ENCODE measurements at places on chromosomes 7 and 10.

DNA sequence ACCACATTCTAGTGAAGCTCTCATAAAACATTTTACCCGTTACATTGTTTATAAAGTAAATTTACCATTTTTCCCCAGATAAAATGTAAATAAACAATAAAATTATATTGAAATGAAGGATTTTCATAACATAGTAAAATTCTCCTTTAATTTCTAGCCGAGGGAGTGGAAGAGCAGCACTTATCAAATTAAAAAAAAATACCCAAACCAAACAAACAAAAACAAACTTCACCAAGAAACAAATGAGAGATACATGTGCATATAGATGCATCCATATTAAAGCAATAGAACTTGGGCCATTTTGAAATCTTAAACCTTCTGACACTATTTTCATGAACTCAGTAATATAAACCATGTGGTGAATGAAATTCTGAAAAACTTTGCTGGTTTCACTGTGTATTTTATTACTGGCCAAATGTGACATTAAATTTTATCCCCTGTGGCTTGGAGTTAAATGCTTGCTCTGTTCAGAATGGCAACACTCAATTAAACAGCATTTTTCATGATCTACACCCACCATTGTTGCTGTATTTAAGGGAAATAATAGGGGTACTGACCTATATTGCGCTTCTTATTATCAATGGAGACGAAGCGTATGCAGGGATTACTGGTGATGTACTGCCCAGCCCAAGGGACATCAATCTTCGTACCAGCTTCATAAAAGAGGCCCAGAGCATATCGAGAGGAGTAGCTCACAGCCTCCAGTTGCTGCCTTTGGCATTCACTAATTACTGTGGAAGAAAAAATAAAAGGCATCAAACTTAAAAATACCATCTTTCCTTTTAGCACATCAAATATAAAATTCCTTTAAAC, 220.9 kb downstream of the RNLS start:
- DNase-seq = no peak

- DNase-seq = no peak
Measured at GRCh38 chr10:7541137-7542087, 125.4 kb downstream of the ITIH5 start.

- DNase-seq = no peak
Measured at GRCh38 chr10:93075369-93076221, 1.9 kb downstream of the CYP26A1 start.

- no peak for DNase-seq
Measured at GRCh38 chr7:42342381-42342780, 105.4 kb upstream of the GLI3 start.

DNA sequence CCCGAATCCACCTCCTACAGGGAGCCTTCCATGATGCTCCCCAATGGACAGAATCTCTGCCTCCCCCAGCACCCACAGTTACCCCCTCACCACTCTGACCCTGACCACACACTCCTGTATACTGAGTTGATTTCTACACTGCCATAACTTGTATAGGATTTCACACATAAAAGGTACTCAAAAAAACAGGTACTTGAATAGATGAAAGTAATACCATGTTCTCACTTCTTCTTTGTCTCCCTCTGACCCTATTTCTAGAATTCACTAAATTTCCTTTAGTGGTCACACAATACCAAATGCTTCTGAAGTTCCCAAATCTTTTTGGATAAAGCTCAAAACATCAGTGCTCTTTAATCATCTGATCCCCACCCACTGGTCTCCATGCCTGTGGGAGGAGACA, 45.4 kb downstream of the HSPA12A start:
- no peak for DNase-seq

DNA sequence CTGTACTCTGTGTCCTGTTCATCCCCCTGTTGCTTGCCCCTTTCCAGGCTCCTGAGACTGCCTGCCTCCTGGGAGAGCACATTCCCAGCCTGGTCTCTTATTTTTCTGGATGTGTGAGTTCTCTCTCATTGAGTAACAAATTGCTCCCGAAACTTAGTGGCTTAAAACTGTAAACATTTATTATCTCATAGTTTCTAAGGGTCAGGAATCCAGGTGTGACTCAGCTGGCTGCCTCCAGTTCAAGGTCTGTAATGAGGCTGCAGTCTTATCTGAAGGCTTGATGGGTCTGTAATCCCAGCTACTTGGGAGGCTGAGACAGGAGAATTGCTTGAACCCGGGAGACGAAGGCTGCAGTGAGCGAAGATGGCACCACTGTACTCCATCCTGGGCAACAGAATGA, 53.6 kb upstream of the PRR15 start:
- DNase-seq = no peak

- DNase-seq = no peak
Measured at GRCh38 chr7:46126675-46127300, 205.7 kb upstream of the IGFBP3 start.

- DNase-seq = no peak
Measured at GRCh38 chr7:68187532-68187931, 1190.9 kb downstream of the TYW1 start.

- DNase-seq = no peak
Measured at GRCh38 chr7:71198391-71198790, 66.4 kb downstream of the GALNT17 start.

DNA sequence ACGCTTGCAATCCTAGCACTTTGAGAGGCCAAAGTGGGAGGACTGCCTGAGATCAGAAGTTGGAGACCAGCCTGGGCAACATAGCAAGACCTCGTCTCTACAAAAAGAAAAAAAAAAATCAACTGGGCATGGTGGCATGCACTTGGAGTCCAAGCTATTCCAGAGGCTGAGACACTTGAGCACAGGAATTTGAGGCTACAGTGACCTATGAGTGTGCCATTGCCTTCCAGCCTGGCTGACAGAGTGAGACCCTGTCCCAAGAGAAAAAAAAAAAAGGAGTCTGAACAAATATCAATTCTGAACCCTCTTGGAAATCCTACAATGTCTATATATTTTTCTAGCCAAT, 126.8 kb upstream of the NRP1 start:
- no peak for DNase-seq

GRCh38 chr7:29469281-29469680, 94.4 kb upstream of the PRR15 start:
- no peak for DNase-seq

DNA sequence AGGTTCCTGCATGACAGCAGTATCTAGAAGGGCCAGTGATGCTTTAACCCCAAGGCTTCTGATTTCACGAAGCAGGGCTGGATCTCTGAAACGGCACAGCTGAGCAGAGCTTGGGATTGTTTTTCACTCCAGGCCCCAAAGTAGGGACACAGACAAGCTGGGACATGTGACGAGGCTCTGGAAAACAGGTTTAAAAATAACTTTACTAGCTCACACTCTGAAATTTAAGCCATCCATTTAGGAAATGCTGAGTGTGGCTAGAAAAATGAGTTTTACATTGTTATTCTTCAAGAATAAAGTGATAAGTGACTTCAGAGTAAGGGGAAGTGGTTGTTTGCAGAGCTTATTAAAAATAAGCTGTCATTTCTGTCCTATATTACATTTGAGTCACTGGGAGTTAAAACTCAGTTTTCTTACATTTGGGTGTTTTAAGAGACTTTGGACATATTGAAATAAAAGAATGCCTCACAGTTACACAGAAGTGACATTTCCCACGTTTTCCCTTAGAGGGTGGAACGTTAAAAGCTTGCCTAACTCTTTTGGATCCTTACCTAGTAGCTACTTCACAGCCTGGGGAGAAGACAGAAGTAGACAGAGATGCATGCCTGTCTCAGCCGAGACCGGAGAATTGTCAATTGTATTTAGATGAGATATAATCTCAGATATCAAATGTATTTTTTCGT, 107.8 kb downstream of the GALNT17 start:
- no peak for DNase-seq

DNA sequence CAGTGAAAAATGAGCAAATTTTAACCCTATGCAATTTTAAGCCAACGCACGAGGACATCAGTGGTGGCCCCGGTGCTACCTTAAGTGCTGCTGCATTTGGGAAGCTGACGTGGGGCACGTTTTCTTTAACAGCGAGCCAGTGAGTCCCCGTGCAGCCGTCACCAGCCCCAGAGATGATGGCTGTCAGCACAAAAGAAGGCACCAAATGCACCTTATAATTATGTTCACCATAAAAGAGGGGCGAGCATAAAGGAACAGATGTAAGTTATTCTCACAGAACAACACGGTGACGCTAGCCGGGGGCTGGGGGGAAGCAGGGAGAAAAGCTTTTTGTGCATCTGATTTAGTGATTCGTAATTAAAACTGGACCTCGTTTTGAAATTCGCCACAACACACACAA, 260.1 kb downstream of the DNAJB6 start:
- no peak for DNase-seq

GRCh38 chr10:71778071-71778825, 4.9 kb upstream of the VSIR start:
- DNase-seq = no peak

DNA sequence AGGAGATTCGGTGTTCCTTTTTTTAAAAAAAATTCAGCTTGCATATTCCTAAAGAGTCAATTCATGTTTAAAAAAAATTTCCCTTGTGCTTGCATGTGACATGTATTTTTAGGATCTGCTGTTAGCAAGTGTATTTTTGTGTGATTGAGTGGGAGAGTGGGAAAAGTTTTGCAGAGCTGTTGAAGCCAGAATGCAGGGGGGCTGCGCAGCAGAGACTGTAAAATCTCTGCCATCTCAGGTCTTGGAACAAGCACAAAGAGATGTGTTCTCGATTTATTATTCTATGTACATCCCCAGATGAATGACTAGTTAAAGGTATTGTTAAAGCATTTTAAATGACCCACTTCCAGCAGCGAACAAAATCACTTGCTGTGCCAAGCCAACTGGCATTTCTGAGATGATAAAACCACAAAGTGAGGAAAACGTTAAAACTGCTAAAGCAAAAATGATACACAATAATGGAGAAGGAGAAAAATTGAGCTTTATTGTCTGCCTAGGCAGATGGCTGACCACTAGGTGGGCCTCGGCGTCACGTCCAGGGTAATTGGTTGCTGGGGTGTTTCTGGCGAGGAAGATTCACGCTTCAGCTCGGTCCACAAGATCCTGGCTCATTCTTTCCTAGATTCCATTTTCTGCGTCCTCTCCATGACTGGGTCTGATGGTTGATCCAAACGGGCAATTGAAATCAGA, 67.0 kb upstream of the ATRNL1 start:
- DNase-seq = no peak

GRCh38 chr10:34854147-34854601, 39.1 kb upstream of the PARD3 start:
- no peak for DNase-seq

DNA sequence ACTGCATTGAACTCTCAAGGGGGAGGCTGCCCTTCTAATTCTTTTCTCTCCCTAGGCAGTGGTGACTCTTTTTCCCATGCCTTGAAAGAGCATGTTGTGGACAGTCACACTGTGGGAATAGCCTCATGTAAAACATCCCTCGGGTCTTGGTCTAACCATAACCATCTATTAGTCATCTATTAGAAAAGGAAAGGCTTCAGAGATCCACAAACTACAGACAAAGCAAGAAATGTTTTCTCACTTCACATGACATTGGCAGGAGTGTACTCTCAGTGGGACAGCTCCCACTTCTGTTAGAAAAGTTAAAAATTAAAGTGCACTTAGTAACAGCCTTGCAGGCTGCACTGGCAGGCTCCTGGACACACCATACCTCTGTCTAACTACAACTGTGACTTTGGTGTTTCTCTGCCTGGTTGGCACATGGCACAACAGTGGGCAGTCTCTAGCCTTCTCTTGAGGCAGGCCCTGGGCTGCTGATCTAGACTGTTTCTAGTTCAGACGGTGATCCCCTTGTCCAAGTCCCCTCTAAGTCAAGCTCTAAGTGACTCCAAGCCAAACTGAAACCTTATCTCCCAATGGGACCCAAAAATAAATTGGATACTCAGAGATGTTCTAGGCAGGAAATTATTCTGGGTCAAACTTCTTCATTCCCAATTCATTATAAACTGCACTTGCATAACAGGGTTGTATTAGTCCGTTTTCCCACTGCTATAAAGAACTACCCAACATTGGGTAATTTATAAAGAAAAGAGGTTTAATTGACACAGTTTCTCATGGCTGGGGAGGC, 57.9 kb upstream of the ITGB1 start:
- no peak for DNase-seq

DNA sequence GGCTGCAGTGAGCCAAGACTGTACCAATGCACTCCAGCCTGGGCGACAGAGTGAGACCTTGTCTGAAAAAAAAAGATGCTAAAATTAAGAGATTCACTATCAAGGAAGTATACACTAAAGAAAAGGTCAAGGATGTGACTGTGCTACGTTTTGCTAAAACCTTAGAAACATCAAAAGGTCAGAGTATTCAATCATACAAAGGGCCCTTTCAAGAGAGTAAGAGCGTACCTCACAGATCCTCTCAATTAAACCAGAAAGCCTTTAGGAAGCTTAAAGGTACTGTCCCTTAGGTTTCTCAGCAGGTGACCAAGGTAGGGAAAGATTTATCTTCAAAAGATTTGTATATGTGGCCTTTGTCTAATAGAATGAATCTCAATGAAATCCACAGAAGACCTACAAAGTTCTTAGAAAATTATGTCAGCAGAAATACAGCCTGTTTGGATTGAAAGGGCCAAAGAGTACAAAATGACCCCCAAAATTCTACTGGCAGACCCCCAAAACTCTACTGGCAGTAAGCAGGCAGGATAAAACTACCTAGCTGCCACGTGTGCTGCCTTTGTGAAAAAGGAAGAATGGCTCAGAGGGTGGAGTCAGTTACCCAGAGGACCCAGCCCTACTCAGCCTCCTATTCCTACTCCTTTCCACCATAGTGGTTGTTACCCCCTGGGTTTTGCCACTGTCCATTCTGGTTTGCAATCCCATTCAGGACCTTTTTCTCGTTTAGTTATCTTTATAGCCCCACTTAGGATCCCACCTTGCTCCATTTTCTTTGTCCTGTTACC, 36.7 kb downstream of the ARHGAP19 start:
- DNase-seq = no peak

DNA sequence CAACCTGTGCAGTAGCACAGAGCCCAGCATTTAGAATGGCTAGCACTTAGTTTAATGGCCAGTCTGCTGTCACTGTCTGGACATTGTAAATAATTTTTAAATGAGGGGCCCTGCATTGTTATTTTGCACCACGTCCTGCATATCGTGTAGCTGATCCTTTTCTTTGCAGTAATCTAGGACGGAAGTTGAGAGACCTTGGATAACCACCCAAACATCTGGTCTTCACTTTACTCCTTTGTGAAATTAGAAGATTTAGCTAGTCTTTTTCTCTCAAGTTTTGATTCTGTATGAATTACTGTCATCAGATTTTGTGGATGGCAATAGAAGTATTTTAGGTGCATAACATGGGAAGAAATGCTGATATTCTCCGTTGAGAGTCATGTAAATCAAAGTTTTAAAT, 1.9 kb downstream of the MIOS start:
- no peak for DNase-seq

- DNase-seq = no peak
Measured at GRCh38 chr7:101990811-101991418, 173.5 kb downstream of the CUX1 start.
